Cerebellar cortex (tissue), 1 donor: ENCODE measurements at places on chromosomes 6 and 20.

GRCh38 chr6:32529697-32530430, at the start of gene HLA-DRB5:
Gene HLA-DRB5 (minus strand): TSS chr6:32530287. CDS start chr6:32530224, 63 bp downstream.
- no peak for DNase-seq

DNA sequence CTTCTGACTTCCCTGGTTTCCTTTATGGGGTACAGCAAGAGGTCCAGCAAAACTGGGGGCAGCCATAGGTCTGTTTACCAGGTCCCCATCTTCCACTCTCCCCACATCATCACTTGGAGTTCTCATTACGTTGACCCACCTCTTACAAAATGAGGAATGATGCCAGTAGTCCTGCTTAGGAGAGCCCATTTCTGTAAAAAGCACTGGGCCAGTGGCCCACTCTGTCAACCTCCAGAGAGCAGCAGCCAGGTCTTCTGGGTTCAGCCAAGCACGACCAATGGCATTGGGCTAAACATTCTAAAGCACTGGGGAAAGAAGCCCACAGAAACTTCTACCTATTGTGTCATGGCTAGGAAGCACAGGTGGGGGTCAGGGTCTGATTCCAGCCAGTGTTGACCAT, 13.9 kb downstream of the ZC3H12D start:
- no peak for DNase-seq

DNA sequence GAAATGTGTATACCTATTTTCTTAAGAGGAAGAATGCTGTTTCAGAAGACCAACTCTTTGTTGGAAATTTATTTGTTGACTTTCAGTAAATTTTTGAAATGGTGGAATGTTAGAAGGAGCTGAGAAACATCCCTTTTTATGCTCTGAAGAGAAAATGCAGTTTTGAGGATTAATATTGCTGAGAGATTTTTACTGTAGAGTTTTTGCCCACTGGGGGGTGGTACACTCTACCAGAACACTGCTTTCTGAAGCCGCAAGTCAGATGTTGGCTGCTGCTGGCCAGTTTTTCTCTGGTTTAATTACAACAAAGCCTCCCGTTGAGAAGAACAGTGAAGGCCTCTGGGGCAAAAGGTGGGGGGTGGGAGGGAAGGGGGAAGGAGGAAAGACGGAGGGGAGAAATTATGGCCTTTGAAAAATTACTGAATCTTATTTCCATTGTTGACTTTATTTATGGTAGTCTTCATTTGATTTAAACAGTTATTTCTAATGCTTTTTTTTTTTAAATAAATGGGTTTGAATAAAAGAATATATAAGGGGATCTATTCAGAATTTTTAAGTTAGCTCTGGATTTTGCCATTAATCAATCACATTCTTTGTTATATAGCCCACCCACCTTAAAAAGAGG, 3.0 kb downstream of the FLRT3 start:
- DNase-seq, result peak; percentile 77

GRCh38 chr20:9417665-9418064, 96.7 kb upstream of the LAMP5 start:
- DNase-seq, result no peak

DNA sequence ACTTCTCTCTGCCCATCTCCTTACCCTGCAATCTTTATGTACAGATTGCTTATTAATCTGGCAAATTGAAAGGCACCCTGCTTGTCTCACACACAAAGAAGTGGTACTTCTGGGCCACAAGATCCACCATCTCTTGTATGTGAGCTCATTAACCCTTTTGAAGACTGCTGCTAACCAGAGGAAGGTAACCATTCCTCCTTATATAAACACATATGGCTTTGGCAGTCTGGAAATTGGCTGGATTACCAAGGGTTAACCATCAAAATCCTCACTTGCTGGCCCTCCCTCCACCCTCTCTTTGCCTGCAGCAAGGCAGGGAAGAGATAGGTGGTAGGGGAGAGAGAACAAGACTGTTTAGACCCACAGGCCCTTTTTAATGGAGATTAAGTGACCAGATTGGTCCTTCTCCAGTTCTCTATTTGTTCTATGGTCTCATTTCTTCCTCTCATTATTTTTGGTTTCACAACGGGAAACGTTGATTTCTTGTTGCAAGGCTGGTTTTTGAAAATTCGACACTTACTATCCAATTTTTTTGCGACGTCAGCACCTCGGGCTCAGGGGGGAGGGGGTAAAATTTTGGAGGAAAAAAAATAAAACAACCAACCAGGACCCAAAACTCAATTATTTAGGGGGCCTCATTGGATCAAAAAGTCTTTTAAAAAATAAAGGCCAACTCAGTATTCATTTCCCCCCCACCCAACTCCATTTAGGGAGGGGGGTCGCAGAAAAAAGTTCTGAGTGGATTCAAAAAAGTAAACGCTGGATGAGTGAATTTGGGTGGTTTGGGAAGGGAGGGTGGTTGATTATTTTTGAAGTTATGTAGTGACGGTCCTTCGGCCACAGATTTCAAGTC, 859 bp downstream of the PPP1R10 start:
- DNase-seq, result peak; percentile 71

DNA sequence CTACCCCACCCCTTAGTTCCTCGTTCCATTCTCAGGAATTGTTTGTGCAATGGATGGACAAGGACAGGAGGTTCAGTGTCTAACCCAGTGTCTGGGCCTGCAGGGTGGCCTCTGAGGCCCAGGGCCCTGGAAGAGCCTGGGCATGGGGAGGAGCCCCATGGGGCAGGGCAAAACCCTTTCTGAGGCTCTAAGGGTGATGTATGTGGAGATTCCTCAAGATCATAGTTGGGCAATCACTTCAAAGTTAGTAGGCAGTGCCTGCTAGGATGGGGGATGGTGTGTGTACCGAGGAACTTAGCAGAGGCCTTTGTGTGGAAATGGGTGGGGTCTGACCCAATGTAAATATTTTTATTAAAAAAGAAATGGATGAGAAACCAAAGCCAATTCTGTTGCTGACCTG, 6.7 kb upstream of the C2 start:
- no peak for DNase-seq
